GM12878 (cell line): ENCODE measurements at places on chromosomes 7 and 10. TPM values are rescaled to one million over a fixed set of nuclear protein-coding genes. Genes with fewer than 3 reads are reported as not detected.

DNA sequence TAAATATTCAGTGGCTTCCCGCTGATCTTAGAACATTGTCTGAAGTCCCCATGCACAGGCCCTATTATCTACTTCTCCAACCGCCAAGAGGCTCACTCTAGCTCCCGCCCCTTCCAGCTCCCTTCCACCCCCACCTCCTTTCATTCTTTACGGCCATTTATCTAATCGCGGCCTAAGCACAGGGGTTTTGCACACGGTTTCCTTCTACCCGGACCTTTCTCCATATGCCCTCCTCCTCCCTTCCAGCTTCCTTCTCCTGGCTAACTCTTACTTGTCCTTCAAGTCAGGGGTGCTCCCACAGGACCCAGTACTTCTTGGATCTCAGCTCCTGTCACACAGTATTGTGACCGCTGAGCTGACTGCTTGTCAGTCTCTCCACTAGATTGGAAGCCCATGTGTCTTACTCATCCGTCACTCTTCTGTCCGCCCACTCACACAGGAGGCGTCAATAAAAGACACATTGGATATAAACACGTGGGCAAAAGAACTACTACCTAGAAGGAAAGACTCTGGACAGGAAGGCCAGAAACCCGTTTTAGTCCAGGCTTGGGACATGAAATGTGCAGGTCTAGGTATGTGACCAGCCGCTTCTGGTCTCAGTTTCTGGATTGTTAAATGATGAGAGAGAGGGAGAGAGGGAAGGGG is 20.2 kb upstream of the HPS1 start:
- no peaks in the 10 kb centered on the region for H3K4me1 ChIP-seq
- DNase-seq: no peak
- no peak overlapping the region for H3K27ac ChIP-seq
- H3K27me3 ChIP-seq: peaks cover 5% of the 10 kb centered on the region
- H3K36me3 ChIP-seq: no peaks in the 10 kb centered on the region

PPP1R3A gene
- total RNA-seq: not detected in 2 replicates

TFPI2 gene
- total RNA-seq: 0.28 TPM in 1 of 2 replicates, not detected in the other

MYH16 gene
- total RNA-seq: 0.13 TPM in 1 of 2 replicates, not detected in the other

- no peak overlapping the region for H3K4me3 ChIP-seq
- H3K27me3 ChIP-seq: no peaks in the 10 kb centered on the region
- DNase-seq: no peak
- no peaks in the 10 kb centered on the region for H3K4me1 ChIP-seq
- no peaks in the 10 kb centered on the region for H3K36me3 ChIP-seq
- no peak overlapping the region for H3K27ac ChIP-seq
Observed at GRCh38 chr7:16637379-16637778, 8.2 kb downstream of the ANKMY2 start.

GRCh38 chr7:139973101-139974050 is 89.4 kb downstream of the PARP12 start:
- no peaks in the 10 kb centered on the region for H3K36me3 ChIP-seq
- H3K4me1 ChIP-seq: no peaks in the 10 kb centered on the region
- H3K27ac ChIP-seq: no peak overlapping the region
- no peak overlapping the region for H3K4me3 ChIP-seq

- H3K36me3 ChIP-seq: no peaks in the 10 kb centered on the region
- DNase-seq: no peak
- H3K4me1 ChIP-seq: no peaks in the 10 kb centered on the region
- H3K27ac ChIP-seq: no peak overlapping the region
Observed at GRCh38 chr7:103729026-103729425, 260.4 kb downstream of the RELN start.

DNA sequence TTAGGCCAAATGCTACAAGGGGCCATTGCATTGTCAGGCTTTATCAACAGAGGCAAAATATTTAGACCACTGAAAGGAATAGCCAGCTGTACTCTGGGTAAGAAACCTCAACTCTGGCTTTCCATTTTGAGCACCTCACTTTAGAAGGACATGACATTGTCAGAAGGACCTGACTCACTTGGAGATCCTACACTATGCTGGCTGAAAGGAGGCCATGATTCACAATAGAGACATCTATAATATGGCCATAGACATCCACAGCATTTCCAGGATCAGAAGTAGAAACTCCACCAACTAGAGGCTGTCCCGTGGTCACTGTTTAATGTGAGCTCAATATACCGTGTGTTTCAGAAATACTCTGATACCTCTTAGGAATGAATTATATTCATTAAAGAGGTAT is 140.9 kb downstream of the BTAF1 start:
- no peak overlapping the region for H3K27ac ChIP-seq
- no peaks in the 10 kb centered on the region for H3K4me1 ChIP-seq
- no peak for DNase-seq
- no peak overlapping the region for H3K4me3 ChIP-seq

DNA sequence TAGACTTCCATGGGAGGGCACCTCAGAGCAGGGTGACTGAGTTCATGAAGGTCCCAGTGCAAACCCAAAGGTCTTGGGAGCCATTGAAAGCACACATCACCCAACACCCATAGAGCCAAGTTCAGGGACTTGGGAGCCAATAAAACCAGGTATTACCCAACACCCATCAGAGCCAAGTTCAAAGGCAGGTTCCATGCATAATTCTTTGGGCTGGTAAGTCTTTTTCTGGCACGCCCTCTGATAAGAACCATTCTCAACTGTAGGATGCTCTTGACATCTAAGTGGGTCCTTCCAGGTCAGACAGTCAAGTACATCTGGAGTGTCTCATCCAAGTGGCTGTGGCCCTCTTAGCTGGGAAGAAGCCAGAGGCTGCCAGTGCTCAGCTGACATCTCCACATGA is 63.2 kb downstream of the EBF3 start:
- H3K36me3 ChIP-seq: no peaks in the 10 kb centered on the region
- no peaks in the 10 kb centered on the region for H3K27me3 ChIP-seq
- no peak for DNase-seq
- H3K4me3 ChIP-seq: no peak overlapping the region
- no peaks in the 10 kb centered on the region for H3K4me1 ChIP-seq

CRYGN gene
- total RNA-seq: not detected in 2 replicates

GRCh38 chr7:77281780-77282478 is 82.3 kb upstream of the FGL2 start:
- no peak overlapping the region for H3K4me3 ChIP-seq
- H3K36me3 ChIP-seq: no peaks in the 10 kb centered on the region
- H3K27me3 ChIP-seq: no peaks in the 10 kb centered on the region
- no peak for DNase-seq
- H3K4me1 ChIP-seq: no peaks in the 10 kb centered on the region
- H3K27ac ChIP-seq: no peak overlapping the region

DNA sequence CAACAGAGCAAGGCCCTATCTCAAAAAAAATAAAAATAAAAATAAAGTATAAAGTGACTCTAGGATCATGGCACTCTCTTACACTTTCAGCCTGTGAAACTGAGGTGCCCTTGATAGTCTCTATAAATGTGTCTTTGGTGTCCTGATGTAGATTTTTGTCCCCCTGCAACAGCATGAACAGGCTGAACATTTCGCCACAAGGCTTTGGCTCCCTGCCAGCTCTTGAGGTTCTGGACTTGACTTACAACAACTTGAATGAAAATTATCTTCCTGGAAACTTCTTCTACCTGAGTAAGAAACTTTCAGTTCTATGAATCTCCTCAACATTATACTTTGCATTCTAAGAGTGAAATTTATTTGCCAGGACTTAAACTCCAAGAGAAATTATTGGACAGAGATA is 48.1 kb upstream of the BMS1 start:
- no peak for DNase-seq
- no peak overlapping the region for H3K4me3 ChIP-seq
- H3K36me3 ChIP-seq: no peaks in the 10 kb centered on the region
- no peak overlapping the region for H3K27ac ChIP-seq
- no peaks in the 10 kb centered on the region for H3K27me3 ChIP-seq

- no peaks in the 10 kb centered on the region for H3K36me3 ChIP-seq
- no peak overlapping the region for H3K4me3 ChIP-seq
- H3K27ac ChIP-seq: no peak overlapping the region
- no peaks in the 10 kb centered on the region for H3K27me3 ChIP-seq
- DNase-seq: no peak
Observed at GRCh38 chr10:3023892-3024291, 43.5 kb upstream of the PFKP start.

DNA sequence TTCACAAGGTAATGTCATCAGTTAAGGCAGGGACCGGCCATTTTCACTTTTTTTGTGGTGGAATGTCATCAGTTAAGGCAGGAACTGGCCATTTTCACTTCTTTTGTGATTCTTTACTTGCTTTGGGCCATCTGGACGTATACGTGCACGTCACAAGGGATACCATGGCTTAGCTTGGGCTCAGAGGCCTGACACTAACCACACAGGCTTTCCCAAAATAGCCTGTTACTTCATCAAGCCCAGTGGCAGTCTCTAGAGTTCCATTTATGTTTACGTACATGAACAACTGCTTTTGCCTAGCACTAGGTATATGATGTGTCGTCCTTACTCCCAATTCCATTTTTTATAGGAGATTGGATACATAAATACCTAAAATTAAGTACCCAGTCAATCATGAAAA is 237.9 kb downstream of the C7orf25 start:
- H3K4me1 ChIP-seq: no peaks in the 10 kb centered on the region
- no peak overlapping the region for H3K27ac ChIP-seq
- H3K36me3 ChIP-seq: no peaks in the 10 kb centered on the region
